Mucosa of descending colon (tissue), 3 donors: ENCODE measurements at places on chromosomes 2 and 18. TPM values are rescaled to one million over a fixed set of nuclear protein-coding genes. Genes with fewer than 3 reads are reported as not detected.

Gene ACADL
- total RNA-seq, result 0.95 TPM

Gene NEU2
- total RNA-seq, result not detected

Gene HOXD11
- total RNA-seq, result 2.1 TPM

Gene CNDP1
- 0.19 TPM for total RNA-seq

Gene STON1
- total RNA-seq, result 5.5 TPM

Gene TCF23
- not detected for total RNA-seq

Gene UGT1A10
- 42.0 TPM for total RNA-seq

Gene TBR1
- not detected for total RNA-seq

Gene VIL1
- total RNA-seq, result 194 TPM

DNA sequence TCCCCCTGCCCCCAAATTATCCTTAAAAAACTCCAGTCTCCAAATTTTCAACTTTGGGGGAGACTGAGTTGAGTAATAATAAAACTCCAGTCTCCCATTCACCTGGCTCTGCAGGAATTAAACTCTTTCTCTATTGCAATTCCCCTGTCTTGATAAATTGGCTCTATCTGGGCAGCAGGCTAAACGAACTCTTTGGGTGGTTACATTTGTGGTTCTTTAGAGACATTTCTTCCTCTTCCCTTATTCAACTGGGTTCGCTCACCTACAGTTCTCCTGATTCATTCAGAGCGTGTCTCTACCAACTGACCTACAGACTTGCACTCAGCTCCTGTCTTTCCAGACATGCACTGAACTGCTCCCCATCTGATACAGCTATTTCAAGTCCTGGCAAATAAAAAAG, 17.1 kb upstream of the SOCS6 start:
- DNase-seq, result no peak

- no peak for DNase-seq
Observed at GRCh38 chr18:62857263-62857976, 142.1 kb downstream of the PHLPP1 start.

DNA sequence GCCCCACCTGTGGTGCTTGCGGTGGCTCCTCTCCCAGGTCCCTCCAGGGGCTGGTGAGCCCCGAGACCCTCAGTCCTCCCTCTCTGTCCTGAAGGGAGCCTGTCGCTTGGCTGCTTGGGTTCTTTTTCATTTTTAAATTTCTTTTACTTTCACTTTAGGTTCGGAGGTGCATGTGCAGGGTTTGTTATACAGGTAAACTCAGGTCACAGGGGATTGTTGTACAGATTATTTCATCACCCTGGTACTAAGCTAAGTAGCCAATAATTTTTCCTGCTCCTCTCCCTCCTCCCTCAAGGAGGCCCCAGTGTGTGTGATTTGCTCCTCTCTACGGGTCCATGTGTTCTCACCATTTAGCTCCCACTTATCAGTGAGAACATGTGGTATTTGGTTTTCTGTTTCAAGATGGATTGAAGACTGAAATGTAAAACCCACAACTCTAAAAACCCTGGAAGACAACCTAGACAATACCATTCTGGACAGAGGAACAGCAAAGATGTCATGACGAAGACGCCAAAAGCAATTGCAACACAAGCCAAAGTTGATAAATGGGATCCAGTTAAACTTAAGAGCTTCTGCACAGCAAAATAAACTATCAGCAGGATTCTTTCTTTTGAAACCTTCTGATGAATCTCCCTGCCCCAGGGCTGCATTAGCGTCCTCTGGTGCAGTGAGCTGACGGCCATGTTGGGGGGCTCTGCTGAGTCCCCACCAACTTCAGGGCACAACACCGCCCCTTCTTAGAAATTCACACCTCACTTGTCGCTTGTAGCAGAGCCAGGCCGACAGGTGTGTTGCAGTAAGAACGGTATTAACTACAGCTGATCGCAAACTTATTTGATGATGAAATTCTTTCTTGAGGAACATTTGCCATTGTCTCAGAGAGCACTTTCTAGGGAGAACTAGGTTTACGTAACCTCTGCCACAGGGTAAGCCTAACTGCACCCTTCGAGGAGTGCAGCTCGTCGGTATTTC, 135.3 kb downstream of the ZNF236 start:
- no peak for DNase-seq

- DNase-seq, result peak; percentile 59
Observed at GRCh38 chr18:3594760-3595368, 144.9 kb downstream of the TGIF1 start.

- no peak for DNase-seq
Observed at GRCh38 chr18:40930211-40930882, 1024.7 kb upstream of the PIK3C3 start.

GRCh38 chr2:168971261-168971660, 59.9 kb downstream of the ABCB11 start:
- DNase-seq, result no peak

- DNase-seq, result no peak
Observed at GRCh38 chr2:113879457-113879856, 10.4 kb upstream of the ACTR3 start.

DNA sequence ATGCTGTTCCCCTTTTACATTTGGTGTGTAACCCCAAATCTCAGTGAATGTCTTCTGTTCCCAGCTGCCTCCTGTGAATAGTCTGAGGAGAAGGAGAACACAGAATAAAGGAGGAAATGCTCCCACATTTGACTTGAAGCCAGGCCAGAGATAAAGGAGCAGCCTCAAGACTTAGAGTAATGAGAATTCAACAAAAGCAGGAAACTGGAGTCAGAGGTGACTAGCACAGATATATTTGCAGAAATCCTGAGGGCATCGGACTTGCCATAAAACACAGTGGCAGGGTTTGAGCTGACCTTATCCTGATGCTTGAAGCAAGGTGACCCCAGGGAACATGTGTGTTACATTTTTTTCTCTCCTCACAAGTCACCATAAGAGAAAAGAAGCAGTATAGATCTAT, 291.4 kb upstream of the RND3 start:
- DNase-seq, result no peak

DNA sequence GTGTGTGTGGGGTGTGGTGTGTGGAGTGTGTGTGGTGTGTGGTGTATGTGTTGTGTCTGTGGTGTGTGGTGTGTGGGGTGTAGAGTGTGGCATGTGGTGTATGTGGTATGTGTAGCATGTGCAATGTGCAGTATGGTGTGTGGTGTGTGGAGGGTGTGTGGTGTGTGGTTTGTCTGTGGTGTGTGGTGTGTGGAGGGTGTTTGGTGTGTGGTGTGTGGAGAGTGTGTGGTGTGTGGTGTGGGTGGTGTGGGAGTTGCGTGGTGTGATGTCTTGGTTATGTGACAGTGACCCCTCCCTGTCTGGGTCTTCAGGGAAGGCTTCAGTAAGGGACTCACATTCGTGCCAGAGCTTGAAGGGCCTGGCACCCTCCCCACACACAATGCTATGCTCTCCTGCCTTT, 718.2 kb upstream of the SOX11 start:
- no peak for DNase-seq

DNA sequence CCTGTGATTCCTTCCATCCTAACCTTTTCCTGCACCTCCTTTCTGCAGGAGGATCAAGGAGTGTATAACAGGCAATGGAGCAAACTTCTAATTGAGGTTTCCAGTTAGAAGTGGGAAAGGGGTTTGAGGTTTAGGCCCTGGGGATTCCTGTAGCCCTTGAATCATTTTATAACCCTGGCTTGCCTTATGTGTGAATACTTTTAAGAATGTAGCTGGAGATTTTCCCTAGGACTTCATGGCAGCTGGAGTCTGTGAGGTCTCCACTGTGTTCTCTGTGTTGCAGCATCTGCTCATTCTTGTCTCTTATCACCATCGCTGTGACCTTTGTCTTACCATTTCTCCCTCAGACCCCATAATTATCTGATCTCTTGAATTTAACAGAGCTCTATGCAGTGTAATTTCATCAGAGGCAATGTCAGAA, 370.2 kb upstream of the SLC14A2 start:
- no peak for DNase-seq

DNA sequence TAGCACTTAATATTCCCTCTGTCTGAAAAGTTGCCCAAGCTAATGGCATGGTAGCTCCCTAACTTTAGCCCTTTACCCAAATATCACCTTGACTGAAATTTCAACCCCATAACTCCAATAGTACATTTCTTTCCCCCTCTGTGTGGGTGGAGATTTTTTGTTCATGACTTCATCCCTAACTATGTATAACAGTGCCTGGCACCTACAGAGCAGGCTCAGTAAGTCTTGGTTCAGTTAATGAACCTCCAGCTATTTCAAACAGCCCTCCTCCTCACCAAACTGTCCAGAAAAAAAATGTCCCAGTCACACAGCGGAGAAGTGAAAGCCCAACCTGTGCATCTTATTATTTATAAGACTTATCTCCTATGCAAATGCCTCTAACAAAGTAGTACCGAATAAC, 18.6 kb downstream of the BUB1 start:
- DNase-seq, result no peak

GRCh38 chr2:23746141-23746863, 180.6 kb downstream of the ATAD2B start:
- no peak for DNase-seq

DNA sequence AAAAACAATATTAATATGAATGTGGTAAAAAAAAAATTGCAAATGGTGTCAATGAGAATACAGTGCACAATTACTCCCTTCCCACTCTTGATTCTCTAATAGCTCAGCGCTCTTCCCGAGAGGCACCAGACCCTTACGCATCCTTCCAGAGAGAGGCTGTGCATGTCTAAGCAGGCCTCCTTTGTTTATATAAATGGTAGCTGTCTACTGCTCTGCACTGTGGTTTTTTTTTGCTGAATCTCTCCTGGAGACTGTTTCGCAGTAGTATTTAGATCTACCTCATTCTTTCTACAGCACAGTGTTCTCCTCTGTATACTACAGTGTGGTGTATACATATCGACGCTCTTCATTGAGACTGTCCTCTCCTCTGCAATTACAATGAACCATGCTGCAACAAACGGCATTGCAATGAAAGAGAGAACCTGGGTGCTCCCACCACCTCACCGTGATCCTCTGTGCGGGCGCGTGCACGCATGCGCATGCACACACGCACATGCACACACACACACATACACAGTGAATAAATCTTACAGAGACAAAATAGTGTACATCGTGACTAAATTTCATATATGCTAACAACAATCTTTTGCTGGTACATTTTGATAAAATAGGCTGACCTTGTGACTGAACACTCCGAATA, 19.4 kb downstream of the SEPTIN10 start:
- no peak for DNase-seq

- no peak for DNase-seq
Observed at GRCh38 chr2:36753706-36754221, 57.3 kb downstream of the VIT start.

GRCh38 chr2:55970500-55970899, 46.9 kb upstream of the EFEMP1 start:
- no peak for DNase-seq

DNA sequence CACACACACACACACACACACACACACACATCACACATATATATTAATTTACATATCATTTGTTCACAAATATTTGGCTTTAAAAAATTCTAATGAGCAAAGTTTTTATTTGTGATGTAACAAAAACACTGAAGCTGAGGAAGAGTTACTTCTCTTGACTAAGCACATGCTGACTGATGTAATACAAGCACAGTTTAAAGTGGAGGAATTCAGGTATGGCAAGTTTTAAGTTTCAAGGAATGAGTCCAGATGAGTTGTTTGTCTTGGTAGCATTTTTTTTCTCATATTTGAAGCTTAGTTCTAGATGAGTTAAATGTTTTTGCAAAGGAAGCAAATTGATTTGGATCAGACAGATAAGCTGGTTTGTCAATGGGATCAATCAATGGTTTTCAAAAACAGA, 20.2 kb upstream of the CALCRL start:
- no peak for DNase-seq

- no peak for DNase-seq
Observed at GRCh38 chr18:48597110-48597509, 58.3 kb downstream of the CTIF start.

- no peak for DNase-seq
Observed at GRCh38 chr18:58937887-58938267, 73.2 kb downstream of the ZNF532 start.

- DNase-seq, result no peak
Observed at GRCh38 chr2:62074233-62074632, 121.7 kb upstream of the B3GNT2 start.

DNA sequence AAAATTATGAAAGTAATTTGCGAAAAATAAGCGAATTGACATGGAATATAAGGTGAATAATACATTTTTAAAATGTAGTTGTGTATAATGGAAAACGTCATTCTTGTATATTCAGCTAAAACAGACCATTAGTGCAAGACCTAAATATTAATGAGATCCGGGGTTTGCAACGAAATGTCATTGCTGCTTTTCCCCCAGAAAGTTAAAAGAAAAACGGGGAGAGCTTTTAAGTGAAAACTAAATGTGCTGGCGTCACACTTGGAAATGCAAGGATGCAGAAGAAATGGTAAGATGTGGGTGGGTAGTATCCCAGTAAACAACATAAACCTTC, 491 bp upstream of the SGO2 start:
- DNase-seq, result no peak

- DNase-seq, result no peak
Observed at GRCh38 chr2:142840436-142840835, 37.0 kb upstream of the KYNU start.

DNA sequence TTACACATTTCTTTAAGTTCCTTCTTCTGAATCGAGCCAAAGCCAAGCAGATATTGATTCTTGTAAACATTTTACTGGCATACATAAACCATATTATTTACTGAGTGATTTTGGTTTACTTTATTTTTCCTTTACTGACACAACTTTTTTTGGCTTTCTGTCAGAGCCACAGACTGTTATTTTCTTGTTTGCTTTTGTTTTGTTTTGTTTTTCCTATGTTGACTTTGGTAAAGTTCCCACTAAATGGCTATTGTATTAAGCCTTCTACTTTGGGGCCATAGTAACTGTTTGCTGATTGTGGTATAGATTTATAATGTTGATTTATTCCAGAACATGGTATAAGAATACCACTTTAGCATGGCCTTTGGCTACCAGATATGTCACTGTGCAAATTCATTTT, 419.4 kb downstream of the DCDC2C start:
- no peak for DNase-seq

DNA sequence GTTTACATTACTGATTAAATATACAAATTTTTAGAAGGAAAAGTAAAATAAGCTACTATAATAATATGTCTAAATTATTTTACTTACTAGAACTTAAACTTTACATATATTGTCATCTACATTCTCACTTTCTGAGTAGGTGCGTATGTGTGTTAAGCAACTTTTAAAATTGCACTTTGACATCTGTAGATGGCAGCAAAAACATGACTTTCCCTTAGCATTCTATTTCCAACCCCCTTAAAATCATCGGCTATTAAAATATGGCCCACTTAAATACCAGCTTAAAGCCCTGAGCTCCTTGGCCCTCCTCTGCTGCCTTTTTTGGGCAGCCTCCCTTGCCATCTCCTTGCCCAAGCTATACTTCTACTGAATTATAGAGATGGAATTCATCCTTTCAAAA, 78.0 kb downstream of the UPP2 start:
- DNase-seq, result no peak

GRCh38 chr18:74334242-74334893, 18.7 kb downstream of the C18orf63 start:
- no peak for DNase-seq
